ENCODE measurements at places on chromosomes 1 and 21.

DNA sequence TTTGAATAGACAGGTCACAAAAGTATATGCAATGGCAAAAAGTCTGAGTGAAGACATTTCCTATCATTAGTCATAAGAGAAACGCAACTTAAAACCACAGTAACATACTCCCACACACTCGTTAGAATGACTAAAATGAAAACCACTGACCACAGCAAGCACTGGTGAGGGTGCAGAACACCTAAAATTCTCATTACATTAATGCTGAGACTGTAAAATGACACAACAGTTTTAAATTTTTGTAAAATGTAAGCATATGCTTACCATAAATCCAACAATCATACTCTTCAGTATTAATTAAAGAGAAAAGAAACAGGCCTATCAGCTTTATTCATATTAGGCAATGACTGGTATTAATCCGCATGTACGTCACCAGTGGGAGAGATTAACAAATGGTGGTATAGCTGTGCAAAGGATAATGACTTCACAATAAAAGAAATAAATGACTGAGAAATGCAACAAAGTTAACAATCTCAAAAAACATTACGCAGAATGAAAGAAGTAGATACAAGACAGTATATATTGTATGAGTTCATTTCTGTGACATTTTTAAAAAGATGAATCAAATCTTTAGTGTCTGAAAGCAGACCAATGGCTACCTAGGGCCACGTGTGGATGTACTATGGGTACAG, 253.5 kb downstream of the AKT3 start:
- DNase-seq, result no peak

- no peak for DNase-seq
Measured at GRCh38 chr1:19402031-19402813, 83.1 kb downstream of the CAPZB start.

DNA sequence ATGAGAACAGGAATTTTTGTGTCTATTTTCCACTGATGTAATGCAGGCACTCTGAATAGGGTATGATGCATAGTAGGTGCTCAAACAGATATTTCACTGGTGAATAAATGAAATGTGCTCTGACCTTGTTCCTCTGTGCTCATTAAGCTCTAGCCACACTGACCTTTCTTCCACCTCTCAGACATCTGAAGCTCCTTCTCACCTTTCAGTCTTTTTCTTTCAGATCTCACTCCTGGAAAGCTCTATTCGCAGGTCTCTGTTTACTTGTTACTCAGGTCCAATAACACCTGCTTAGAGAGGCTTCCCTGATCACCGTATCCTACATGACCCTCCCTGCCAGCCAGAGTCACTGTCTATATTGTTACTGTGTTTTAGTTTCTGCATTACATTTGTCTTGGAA, 59.2 kb upstream of the IVNS1ABP start:
- no peak for DNase-seq

DNA sequence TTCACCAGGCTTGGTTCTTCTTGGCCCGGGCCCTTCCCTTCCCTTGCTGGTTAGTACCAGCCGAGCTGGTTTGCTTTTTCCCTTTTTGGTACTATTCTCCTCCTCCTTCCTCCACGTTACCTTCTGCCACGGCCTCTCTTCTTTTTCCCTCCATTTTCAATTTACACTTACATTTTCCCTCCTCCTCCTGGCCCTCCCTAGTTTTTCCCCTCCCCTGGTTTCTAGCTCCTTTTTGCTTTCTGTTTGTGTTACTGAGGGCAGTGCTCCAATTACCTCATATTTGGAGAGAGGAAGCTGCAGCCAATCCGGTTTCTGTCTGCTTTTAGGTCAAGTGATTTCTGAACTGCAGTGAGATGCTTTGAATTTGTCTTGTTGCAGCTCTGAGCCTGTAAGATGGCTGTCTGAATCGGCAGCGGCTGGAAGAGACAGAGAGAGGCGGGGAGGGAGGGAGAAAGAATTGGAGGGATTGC, 63.7 kb downstream of the MACF1 start:
- DNase-seq, result no peak

GRCh38 chr1:248811514-248812490, 13.9 kb downstream of the SH3BP5L start:
- no peak for DNase-seq

GRCh38 chr21:42056468-42056867, 14.6 kb upstream of the UMODL1 start:
- DNase-seq, result no peak

DNA sequence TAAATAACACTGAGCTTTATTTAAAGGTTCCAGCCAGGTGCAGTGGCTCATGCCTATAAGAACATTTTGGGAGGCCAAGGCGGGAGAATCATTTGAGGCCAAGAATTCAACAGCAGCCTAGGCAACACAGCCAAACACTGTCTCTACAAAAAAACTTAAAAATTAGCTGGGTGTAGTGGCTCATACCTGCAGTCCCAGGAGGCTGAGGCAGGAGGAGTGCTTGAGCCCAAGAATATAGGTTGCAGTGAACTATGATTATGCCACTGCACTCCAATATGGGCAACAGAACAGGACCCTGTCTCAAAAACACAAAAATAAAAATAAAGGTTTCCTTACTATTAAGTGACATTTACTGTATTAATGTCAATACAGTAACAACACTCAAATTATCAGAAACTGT, 2.1 kb downstream of the TAF12 start:
- DNase-seq, result no peak

DNA sequence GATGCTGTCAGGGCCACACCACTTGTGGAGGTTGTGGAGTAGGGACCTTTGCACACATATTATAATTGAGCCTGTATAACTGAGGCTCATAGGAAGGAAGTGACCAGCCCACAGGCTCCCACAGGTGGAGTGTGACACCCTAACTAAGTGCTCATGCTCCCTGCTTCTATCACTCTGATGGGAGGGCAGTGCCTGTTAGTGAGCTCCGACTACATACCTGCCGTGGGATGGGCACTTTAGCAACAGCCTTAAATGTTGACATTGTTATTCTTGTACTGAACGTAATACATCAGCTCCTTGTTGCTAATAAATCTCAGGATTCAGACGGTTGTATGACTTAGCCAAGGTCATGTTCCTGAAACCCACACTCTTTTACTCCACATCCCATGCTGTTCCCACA, 58.0 kb downstream of the BEND5 start:
- DNase-seq, result no peak

DNA sequence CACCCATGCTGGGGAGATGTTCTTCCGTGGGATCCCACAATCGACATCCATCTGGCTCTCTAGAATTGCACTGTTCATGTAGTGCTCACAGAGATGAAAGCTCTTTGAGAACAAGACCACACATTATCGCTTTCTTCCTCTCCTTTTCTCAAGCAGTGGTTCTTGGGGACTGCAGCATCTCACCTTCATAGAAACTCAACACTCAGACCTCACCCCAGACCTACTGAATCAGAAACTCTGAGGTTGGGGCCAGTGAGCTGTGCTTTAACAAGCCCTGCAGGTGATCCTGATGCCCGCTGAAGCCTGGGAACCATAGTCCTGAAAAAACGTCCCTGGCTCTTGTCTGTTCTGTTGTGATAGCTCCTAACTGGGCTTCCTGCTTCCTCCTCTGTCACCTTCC, 251.3 kb upstream of the FGGY start:
- no peak for DNase-seq

GRCh38 chr1:233025157-233025556, 74.7 kb downstream of the NTPCR start:
- no peak for DNase-seq

GRCh38 chr1:22450351-22451021, 1.2 kb upstream of the ZBTB40 start:
- DNase-seq, result no peak

DNA sequence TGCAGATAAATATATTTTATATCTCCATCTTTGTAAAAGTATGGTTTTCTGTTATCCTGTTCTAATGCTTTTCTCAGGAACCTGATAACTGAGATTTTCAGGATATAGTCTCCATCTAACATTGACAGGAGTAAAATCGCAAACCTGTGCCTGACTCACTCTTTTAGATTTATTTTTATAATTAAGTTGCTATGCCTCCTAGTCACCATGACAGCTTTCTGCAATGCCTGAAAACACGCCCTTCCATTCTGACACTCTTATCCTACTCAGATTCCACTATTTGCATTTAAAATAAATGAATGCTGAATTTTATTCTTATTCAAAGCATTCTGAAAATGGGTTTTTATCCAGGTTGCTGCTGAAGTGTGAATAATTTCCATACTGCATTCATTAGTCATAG, 62.8 kb downstream of the RGS21 start:
- DNase-seq, result no peak

DNA sequence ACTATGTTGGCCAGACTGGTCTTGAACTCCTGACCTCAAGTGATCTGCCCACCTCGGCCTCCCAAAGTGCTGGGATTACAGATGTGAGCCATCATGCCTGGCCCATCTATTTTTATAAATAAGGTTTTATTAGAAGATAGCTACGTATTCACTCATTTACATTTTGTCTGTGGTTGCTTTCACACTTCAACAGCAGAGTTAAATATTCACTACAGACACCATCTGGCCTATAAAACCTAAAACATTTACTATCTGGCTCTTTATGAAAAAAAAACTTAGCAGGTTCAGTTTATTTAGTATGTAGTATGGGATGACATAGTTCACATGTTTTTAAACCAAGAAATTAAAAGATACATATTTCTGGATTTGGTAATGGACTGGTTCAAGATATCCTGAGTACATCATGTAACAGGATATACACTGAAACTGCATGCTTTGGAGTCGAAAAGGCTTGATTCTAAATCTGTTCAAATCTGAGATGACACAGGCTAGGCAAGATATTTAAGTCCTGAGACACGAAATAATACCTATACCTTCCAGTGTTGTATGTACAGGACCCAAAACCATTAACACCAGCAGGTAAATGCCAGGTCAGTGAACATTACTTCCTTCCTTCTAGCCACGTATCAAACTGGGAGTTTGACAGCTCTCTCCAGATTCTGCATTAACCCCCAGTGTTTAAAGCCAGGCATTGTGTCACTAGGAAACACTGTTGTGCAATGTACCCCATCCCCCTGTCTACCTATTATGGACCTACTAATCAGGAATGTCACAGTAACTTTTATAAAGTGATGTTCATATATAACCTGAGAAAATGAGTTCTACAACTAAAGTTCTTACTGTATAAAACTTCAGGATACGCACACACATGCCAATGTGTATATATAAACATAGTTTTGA, 54.3 kb upstream of the SDC3 start:
- DNase-seq, result no peak

DNA sequence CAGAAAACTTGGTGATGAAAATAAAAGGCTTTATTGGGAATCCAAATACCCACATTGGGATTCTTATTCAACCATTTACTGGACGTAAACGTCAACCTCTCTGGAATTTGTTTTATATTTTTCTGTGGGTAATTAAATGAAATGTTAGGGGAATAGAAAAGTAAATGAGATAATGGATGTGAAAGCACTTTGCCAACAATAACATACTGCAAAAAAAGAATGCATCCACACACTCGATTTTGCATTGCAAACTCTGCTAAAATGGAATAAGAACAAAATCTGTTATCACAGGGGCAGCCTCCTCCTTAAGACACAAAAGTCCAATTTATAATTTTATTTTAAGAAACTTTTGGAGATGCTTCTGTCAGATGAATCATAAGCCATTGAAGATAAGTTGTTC, 88.4 kb downstream of the ERG start:
- DNase-seq, result no peak

- no peak for DNase-seq
Measured at GRCh38 chr1:51551848-51552296, 32.8 kb upstream of the EPS15 start.

GRCh38 chr1:25183126-25183980, 48.9 kb downstream of the SYF2 start:
- no peak for DNase-seq

DNA sequence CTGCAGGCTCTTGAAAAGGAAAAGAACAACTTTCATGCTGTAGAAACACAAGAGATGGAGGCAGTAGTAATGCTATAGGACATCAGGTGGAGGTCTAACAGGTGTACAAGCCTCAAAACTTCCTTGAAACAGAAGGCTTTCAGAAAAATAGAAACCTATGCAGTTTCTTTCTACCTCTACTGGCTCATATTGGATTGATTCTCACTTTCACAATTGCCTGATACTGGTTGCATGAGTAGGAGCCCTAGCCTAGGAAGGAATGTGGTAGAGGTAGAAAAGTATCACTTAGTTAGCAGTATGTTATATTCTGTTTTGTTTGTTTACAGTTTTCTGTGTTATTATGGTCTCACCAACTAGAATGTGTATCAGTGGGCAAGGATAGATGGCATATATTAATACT, 175.4 kb upstream of the GORAB start:
- no peak for DNase-seq

DNA sequence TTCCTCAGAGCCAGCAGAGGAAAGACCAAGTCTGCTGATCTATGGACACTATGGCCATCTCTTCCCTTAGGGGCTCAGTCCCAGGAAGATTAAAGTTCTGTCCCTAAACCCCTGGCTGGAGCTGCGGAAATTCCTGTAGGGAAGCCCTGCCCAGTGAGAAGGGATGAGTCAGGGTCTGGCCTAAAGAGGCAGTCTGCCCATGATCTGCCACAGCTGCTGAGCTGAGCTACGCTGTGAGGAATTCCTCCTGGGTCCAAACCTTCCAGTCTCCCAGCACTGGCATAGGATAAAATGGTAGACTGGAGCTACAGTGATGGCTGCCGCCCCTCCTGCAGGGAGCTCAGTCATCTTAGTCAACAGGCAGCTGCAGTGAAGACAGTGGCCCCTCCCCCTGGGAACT, 213.7 kb downstream of the BRINP2 start:
- DNase-seq, result no peak

DNA sequence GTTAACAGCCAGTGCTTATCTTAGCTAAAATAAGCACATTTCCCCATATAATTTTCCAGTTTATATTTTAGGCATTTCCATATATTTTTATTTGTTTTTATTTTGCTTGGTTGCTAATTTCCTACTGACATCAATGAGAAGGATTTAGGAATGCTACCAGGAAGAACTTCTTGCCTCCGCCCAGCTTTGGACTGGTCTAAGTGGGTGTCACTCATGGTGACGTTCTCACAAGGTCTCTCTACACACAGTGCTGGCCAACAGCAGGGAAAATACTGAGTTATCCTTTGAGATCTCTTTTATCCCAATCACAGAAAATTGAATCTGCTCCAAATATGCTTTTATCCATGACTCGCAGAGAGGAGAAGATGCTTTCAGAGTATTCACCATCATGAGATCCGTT, 13.2 kb downstream of the MX1 start:
- DNase-seq, result no peak

- no peak for DNase-seq
Measured at GRCh38 chr1:203475012-203475981, at the start of gene PRELP. Gene PRELP (plus strand): TSS chr1:203475806. CDS start chr1:203483185, 7,379 bp downstream.

GRCh38 chr1:114154963-114155322, 1.3 kb upstream of the SYT6 start:
- DNase-seq, result no peak

GRCh38 chr1:170402476-170403311, 129.3 kb upstream of the GORAB start:
- DNase-seq, result no peak

Data from T1000 (cell line).